ENCODE measurements at places on chromosomes 3 and 15.

DNA sequence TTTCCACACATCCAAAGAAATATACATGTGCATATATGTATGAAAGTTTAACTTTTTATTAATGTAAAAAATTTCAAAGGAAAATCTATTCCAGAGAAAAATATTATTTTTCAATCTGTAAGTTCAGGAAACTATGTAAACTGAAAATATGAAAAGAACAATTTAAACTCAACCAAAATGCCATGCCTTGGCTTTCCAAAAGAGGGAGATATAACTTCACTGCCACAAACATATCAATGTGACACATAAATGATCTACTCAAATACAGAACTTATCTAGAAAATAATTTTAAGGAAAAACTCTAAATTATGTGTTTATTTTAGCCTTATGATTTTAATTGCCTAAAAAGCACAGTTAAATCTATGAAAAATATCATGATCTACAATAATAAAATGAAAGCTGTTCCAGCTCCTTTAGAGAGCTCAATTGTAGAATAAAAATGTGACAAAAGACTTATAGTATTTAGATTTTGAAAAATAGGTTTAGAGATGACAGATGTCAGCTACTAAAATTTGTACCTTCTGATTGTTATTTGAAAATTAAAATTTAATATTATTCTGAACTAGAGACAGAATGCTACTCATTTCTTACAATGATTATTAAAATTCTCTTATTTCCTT is 94.8 kb downstream of the GBE1 start:
- peak; percentile 43 for DNase-seq

DNA sequence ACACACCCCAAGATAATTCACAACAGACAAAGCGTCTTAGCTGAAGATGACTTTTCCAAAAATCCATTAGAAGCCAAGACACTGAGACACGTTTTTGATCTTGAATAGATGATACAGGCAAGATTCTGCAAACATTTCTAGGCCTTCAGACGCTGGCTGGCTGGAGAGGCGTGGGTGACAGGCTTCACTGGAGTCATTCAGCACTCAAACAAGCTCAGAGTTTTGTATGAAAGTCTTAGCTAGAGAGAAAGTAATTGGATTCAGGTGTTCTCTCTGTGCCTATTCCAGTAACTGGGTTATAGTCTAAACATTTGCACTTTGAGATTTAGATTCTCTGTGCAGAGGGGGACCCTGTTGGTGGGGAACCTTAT is 147.7 kb upstream of the BHLHE40 start:
- DNase-seq = no peak

- peak; percentile 32 for DNase-seq
These were observed 68.8 kb upstream of the SLC12A8 start for GRCh38 chr3:125281381-125281780.

GRCh38 chr15:52256366-52256765 is 39.2 kb downstream of the MYO5C start:
- DNase-seq = peak; percentile 88

DNA sequence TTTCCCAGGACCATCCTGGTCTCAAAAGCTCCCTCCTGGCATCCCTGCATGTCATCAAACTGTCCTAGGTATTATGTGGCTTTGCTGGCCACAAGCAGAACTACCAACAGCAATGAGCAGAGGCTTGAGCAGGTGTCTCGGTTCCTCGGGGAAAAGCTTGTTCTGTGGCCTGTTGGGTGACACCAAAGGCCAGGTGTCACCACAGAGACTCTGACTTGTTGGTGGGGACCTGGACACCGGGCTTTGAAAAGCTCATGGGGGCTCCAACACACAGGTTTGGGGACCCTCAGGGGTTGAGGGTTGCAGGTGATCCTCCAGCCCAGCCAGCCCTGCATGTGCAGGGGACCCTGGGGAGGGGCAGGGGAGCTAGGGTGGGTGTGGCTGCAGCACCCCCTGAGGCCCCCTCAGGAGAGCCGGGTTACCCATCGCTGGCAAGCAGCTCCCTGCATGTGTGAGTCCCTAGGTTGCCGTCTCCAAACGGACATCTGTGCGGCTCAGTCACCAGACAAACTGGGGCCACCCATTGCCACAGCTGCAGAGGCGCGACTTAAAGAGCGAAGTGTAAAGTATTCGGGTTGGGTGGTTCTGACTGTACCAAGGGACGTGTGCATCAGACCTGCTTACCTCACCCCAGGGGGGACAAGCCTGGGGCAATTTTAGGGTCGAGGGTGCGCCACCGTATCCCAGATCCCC is 140.1 kb downstream of the CHSY1 start:
- no peak for DNase-seq

DNA sequence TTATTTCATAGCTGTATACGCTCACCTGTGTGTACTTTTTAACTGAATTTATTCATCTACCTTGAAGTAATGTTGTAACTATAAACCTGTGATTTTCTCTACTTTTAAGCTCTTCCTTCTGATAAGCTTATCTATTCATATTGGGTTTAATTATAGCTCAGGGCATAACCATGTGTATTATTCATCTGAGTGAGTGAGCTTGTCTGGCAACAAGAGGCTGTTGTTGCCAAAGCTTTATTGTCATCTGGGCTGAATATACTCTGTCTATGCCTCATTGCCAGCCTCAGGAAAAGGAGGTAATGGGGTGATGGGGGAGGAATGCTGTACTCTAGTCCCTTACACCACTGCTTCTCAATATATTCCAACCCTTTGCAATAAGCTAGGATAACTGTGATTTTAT is 292.4 kb downstream of the UBE2E2 start:
- peak; percentile 16 for DNase-seq

DNA sequence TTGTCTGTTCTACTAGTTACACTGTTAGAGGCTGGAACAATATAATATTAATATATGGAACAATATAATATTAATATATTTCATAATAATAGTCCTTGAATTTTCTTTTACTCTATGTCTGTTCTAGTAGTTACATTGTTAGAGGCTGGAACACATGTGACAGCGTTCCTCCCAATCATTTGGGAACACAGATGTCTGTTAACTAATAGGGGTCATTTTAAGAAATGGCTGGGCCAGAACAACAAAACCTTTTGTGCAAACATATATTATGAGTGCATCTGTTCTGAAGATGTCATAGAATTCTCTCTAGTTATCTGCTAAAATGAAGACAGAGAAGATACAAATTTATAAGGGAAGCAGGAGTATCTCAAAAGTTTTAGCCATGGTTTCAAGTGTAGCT is 114.0 kb upstream of the PDZRN3 start:
- DNase-seq = no peak

- no peak for DNase-seq
These were observed 45.9 kb downstream of the SLCO2A1 start for GRCh38 chr3:133983576-133984560.

DNA sequence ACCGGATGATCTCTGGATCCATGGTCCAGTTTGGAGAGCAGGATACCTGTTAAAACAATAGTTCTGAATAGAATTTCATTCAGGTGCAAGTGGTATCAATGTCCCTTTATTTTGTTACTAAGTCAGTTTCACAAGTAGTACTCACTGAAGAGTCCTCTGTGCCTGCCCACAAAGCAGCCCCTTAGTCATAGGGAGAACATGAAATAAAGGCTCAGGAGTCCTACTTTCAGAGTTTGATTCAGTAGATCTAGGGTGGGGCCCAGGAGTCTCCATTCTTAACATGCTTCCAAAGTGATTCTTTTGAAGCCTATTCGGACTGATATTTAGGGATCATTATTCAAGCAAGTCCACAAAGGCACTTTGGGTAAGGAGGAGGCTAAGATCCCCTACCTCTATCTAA is 79.8 kb upstream of the ACKR4 start:
- DNase-seq = no peak

- peak; percentile 46 for DNase-seq
These were observed 205.9 kb downstream of the CD47 start for GRCh38 chr3:107884719-107885460.

DNA sequence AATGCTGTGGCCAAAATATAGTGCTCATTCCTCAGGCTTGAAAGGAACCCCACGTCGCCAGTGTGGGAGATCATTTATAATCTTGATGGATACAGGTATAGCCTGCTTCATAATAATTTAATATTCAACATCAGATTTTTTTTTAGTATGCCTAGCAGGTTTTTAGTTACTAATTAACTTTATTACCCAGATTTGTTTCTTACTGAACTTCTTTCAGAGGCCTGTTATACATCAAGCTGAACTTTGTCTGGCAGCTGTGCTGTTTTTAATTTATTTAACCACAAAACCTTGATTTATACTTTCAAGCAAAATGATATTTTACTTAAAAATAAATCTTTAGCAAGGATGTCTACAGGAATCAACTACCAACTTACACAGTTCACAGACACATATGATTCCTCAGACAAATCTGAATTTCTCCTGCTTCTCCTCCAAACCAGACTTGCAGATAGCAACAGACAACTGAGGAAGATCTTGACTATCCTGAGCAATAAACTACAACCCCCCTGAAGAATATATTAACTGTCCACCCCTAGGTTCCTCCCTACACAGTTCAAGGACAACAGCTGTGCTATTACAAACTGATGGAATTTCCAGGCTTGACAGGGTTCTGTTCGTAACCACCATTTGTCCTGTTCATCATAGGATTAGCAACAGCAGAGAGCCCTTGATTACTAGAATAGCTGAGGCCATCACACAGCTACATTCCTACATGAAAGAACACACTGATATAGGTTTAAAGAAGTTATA is 610 bp downstream of the MAP4 start:
- no peak for DNase-seq

DNA sequence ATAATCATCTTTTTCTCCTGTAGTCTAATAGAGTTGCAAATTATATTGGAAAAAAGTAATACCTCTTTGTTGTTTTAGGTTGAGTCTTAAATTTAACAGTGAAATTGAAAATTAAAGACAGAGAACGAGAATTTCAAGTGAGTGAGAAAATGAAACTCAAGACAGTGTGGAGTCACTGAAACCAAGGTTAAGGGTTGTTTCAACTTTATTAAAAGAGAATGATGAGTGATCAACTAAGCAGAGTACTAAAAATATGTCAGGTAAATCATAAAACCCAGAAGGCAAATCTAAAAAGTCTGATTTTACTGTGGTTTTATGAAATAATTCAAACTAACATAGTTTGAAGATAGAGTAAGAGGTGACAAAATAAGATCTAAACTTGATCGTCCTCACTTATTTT is 782.5 kb upstream of the SEMA6D start:
- DNase-seq = no peak

DNA sequence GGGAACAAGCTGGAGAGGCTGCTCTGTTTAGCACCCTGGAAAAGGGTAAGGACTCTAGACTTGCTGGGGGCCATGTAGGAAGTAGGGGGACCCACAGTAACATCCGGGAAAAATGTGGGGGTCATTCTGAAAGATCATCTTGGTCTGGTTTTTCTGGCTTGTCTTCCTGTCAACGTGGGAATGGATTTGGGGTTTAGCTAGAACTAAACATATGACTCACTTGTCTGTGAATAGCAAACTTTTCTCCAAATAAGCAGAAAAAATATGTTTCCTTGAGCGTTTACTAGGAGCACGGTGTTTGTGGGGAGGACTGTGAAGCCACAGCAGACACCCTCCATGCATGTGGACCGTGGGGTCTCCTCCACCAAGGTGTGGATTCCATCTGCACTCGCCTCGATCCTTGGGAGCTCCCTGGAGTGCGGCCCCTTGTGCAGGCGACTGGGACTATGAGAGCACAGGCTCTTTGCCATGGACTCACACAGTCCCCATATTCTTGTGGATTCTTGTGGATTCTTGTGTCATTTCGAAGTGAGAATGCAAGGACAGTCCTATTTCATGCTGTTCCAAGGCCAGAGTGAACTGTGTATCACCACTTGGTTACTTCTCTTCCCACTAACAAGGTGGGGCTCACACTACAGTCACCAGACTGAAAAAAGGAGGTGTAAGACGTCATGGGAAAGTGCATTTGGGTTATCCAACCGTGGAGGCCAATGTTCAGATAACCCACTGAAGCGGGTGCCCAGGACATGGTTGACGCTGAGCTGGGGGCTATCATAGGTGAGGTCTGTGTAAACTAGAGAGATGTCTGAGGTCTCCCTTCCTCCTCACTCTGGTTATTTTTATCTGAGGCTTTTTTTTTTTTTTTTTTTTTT is 25.5 kb downstream of the PGPEP1L start:
- DNase-seq = peak; percentile 18

GRCh38 chr15:32099956-32100684 is 69.8 kb downstream of the CHRNA7 start:
- no peak for DNase-seq

GRCh38 chr3:112773864-112774263 is 72.8 kb downstream of the CD200R1L start:
- peak; percentile 46 for DNase-seq

DNA sequence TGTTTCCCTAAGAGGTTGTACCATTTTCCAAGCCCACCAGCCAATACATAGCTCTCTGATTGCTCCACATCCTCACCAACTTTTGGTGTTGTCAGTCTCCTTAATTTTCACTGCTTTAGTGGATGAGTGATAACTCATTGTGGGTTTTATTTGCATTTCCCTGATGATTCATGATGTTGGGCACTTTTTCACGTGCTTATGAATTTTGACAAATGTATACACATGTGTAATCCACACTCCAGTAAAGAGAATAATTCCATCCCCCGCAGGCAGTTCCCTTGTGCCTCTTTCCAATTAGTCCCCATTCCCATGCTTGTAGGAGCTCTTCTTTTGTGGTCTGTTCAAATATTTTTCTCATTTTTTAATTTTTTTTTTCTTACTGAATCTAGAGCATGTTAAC is 52.4 kb downstream of the ANP32A start:
- DNase-seq = no peak

DNA sequence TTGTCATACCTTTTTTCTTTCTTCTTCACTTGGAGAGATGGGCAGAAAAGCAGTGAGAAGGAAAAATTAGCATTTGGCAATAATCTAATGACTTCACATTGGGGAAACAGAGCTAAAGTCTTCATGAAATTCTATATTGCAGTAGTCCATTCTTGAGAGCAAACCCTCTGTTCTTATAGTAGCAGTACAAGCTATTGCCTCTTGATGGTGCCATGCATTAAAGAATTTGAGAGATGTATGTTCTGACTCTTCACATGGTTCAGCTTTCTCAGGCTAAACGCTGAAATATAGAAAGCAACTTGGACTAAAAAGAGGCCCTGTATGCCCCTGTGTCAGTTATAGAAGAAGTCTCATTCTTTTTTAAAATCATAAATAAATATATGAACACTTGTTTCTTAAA is 36.0 kb downstream of the PHLDB2 start:
- DNase-seq = peak; percentile 66

- DNase-seq = no peak
These were observed 10.5 kb downstream of the CTXND1 start for GRCh38 chr15:80241508-80241907.

- peak; percentile 67 for DNase-seq
These were observed 28.6 kb upstream of the CLSTN2 start for GRCh38 chr3:139906418-139906817.

- DNase-seq = peak; percentile 68
These were observed 4.6 kb upstream of the CIDEC start for GRCh38 chr3:9884555-9885165.
